KG1 (cell line): ENCODE measurements at places on chromosomes 2 and 18.

GRCh38 chr2:160703648-160704585 lies 210.3 kb upstream of the RBMS1 start:
- DNase-seq, result peak; percentile 37

DNA sequence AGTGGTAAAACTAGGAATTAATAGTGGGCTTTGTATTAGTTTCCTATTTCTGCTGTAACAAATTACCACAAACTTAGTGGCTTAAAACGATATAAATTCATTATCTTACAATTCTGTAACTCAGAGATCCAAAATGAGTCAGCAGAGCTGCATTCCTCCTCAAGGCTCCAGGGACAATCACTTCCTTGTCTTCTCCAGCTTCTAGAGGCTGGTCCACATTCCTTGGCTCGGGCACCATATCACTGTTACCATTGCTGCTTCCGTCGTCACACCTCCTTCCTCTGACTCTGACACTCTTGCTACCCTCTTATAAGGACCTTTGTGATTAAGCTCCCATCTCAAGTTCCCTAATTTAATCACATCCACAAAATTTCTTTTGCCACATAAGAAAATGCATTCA lies 567.8 kb upstream of the KLHL29 start:
- no peak for DNase-seq

DNA sequence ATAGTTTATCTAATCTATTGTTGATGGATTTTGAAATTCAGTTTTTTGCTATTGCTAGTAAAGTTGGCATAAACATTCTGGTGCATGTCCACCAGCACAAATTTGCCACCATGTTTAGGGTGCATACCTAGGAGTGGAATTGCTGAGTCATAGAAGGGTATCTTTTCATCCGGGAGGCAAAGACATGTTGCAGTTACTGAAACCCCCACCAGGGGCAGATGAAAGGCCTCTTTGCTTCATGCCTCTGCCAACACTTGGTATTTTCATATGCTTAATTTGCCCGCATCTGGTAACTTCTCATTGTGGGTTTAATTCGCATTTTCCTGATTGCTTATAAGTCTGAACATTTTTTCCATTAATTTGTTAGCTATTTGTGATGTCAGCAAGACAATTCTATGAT lies 8.2 kb downstream of the DCC start:
- no peak for DNase-seq

DNA sequence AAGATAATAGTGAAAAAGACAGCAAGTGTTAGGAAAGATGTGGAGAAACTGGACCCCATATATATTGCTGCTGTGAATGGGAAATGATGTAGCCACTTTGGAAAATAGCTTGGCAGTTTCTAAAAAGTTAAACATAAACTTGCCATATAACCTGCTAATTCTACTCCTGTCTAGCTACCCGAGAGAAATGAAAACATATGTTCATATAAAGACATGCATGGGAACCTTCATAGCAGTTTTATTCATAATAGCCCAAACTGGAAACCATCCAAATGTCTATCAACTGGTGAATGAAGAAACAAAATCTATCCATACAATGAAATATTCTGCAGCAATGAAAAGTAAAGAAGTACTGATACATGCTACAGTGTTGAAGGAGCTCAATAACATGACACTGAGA lies 50.4 kb upstream of the NABP1 start:
- no peak for DNase-seq

- no peak for DNase-seq
These were observed 56.2 kb upstream of the SLC39A10 start for GRCh38 chr2:195600778-195601177.

GRCh38 chr18:37408676-37409265 lies 156.8 kb downstream of the CELF4 start:
- no peak for DNase-seq

- no peak for DNase-seq
These were observed 100.3 kb downstream of the IRS1 start for GRCh38 chr2:226699321-226699720.

DNA sequence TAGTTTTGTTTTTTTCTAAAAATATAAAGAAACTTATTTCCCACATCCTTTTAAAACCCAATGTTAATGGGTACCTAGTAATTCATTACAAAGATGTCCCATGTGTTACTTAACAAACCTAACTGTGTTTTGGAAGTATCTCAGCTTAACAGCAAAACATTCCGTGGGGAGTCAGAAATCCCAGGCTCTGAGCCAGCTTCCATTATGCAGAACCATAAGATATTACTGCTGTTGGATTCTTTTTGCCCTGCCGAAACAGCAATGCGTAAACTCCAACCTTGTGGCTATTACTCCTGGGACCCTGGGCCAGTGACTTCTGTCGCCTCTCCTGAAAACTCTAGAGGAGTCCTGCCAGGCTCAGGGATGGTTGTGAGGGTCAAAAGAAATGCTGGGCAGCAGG lies 174.1 kb downstream of the UXS1 start:
- DNase-seq, result no peak

DNA sequence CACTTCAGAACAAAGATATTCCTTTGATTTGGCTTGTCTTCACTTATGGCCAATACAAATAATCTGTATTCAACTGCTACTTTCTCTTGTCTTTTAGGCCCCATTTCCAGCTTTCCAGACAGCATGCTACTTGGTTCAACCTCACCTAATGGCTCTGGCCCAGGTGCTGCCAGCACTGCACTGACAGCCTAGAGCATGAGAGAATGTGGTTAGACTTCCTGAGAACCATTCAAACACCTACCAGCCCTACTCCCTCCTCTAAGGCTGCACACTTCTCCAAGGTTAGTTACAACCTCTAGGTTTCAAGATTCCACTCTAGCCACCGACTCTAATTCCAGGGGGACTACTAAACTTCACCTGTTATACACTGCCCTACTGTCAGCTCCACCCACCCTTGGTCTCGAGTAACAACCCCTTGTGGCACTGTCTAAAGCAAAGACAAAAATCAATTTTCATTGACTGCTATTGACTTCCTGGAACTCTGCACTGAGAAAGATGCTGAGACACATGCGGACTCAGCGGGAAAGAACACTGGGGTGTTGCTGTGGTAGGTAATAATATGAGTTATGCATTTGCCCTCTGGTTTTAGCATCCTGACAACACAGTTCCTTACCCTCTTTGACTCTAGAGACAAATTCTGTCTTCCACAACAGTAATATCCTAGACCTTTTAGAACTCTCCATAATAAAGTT lies 38.2 kb downstream of the PLEKHM3 start:
- DNase-seq, result no peak

DNA sequence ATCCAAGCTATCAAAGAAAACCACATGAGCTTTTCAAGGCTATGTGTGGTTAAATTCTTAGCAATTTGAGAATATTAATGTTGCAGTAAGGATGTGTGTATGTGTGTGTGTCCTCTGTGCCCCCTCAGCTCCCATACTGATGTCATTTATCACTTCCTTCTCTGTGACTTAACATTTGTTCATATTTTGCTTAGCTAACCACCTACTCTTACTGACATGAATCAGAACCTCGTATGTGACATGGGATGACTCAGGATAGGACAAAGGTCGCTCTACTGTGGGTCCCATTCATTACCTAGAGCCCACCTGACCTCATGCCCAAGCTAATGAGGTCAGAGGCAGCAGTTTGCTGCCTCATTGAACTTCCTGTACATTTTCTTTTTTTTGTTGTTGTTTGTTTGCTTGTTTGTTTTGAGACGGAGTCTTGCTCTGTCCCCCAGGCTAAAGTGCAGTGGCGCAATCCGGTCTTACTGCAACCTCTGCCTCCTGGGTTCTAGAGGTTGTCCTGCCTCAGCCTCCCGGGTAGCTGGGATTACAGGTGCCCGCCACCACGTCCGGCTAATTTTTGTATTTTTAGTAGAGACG lies 36.3 kb downstream of the MOGAT1 start:
- peak; percentile 7 for DNase-seq

GRCh38 chr2:128420776-128421175 lies 102.1 kb upstream of the HS6ST1 start:
- DNase-seq, result no peak

DNA sequence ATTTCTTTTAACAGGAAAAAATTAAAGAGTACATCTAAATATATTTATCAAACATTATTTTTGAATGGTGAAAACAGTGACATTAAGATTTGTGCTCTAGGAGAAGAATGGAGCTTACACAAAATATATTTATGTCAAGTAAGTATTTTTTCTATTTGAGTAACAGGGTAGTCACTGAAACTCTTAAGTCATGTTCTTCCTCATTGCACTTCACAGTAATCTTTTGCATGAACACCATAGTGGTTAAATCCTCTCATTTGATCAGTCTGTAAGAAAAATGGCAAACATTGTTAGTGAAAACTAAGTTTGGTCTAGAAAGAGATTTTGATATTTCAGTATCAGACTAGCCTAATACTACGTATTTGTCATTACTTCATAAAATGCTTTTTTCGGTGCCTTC lies 8.1 kb downstream of the GMCL1 start:
- no peak for DNase-seq

- no peak for DNase-seq
These were observed 39.1 kb downstream of the C18orf54 start for GRCh38 chr18:54396760-54397159.

GRCh38 chr2:198890490-198890889 lies 567.2 kb downstream of the SATB2 start:
- DNase-seq, result no peak

DNA sequence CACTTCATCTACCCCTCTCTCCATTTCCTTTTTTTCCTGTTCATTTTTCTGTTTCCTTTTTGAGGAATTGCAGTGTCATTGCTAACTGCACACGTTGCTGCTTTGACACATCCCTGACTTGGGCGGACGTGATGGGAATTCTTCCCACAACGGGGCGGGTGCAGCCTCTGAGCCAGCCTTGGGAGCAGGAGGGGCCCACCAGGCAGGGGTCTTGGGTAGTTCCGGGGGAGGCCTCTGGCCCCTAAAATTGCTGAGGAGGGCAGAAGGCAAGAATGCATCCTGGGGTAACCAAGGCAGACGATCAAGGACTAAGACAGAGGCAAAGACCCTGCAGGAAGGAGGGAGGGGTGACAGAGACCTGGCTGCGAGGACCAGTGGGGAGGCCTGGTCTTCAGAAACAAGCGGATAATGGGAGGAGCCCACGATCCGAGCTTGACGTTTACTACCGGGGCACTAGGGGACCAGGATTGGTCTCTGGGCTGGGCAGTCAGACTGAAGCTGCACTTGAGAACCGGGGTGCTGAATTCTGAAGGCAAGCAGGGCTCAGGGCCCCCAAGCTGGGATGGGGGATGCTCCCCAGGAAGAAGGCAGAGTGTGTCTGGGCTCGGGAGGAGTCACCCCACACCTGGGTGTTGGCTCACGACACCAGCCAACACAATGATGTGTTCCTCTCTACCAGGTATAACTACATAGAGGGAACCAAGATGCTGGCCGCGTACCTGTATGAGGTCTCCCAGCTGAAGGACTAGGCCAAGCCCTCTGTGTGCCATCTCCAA lies 14.8 kb upstream of the CNDP1 start:
- DNase-seq, result no peak

DNA sequence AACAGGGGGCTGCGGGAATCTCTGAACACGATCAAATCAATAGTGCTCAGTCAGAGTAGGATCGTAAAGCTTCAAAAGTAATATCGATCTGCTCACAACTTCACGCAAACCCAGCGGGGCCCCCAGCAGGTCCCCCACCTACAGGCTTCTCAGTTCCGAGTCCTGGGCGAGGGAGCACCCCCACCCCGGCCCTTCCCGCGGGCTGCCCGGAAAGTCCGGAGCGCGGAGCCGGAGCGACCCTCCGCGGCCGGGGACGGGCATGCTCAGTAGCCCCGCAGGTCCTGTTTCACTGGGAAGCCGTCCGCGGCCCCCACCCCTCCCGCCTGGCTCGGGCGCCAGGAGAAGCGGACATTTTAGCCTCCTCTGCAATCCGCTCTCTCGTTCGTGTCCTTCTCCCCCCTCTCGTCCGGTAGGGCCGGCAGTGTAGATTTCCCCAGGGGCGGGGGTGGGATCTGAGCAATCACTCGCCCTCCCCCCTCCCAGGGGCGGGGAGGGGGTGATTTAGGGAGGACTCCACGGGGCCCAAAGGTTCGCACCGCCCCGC lies 3.3 kb upstream of the SPRED2 start:
- DNase-seq, result peak; percentile 8

- DNase-seq, result no peak
These were observed 220.5 kb downstream of the PMAIP1 start for GRCh38 chr18:60120231-60120750.

- no peak for DNase-seq
These were observed 1.7 kb downstream of the MEIS1 start for GRCh38 chr2:66436581-66437001.
